NCI-H2029 (cell line): ENCODE measurements at places on chromosomes 1 and 21.
A peak's percentile ranks its signal among the peaks of the same experiment; 100 is the strongest.

- no peak for DNase-seq
Observed at GRCh38 chr1:6603238-6603914, 707 bp upstream of the KLHL21 start.

GRCh38 chr1:181150273-181150672, 61.8 kb downstream of the IER5 start:
- no peak for DNase-seq

DNA sequence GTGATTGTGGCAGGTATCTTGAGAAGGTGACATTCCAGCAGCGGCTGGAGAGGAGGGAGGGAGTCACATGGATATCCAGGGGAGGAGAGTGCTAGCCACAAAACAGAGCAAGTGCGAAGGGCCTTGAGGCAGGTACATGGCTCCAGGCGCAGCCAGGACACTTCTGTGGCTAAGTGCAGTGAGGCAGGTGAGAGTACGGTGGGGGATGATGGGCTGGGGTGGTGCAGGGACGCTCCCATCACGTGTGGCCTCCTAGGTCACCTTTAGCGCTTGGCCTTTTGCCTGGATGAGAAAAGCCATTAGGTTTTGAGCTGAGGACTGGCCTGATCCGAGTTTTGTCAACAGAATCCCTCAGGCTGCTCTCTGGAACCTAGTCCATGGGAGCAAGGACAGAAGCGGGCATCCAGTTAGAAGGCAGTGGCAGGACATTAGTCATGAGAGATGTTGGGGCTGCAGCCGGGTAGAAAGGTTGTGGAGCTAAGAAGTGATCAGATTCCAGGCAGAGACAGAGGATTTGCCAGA, 31.6 kb downstream of the SMYD2 start:
- no peak for DNase-seq

DNA sequence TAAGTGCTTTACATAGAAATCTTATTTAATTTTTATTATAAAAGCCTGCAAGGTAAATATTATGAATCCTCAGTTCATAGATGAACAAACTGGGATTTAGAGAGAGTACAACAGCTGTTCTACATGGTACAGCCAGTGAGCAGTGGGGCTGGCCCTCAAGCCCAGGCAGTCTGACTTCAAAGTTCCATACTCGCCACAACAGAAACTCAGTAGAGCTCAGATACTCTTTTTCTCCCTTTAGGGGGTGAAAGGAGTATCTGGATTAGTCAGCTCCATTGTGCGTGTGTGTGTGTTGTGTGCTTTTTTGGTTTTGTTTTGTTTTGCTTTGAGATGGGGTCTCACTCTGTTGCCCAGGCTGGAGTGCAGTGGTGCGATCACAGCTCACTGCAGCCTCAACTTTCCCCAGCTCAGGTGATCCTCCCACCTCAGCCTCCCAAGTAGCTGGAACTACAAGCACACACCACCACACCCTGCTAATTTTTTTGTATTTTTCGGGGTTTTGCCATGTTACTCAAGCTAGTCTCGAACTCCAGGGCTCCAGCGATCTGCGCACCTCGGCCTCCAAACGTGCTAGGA, 378.5 kb downstream of the SMYD3 start:
- no peak for DNase-seq

DNA sequence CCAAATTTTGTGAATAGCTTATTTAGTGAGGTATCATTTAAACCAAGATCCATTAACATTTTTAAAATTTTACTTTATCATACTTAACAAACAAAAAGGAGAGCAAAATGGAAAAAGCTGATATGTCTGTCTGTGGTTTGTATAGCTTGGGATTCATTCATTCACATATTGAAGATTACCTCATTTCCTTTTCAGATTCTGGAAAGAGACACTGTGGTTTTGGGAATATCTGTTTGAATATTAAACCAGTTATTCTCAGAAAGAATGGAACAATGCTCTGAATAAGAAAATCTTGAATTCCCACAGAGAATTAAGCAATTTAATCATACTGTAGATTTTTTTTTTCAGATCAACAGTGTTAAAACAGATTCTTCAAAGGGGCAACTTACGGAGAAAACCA, 93.8 kb upstream of the PRDX6 start:
- no peak for DNase-seq

GRCh38 chr1:2591581-2592261, 5.1 kb downstream of the PRXL2B start:
- no peak for DNase-seq

DNA sequence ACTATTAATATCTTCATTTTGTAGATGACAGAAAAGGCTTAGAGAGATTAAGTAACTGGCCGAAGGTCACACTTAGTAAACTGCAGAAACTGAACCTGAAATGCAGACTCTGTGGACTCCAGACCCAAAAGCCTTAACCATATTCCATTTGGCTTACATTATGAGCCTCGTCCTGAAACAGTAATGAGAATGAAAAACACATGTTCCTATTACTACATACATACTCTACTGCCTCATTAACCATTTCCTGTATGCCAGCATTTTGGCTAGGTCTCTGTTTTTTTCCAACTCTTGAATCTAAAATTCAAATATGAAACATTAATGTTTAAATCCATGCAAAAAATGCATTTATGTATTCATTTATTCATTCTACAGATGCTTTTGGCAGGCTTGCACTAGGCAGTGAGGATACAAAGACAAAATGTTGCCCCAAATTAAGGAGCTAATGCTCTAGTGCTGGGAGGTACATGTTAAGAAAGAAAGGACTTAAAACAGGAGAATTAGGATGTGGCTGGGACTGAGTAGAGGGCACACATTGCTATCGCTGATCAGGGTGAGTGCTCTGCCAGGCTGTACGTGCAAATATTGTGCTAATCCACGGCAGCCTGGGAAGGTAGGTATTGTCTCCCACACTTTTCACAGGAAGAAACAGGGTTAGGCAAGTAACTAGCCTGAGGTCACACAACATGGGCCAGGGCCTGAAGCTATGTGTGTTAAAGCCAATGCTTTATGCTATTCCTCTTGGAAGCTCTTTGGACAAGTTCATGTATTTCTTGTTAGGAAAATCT, 14.0 kb downstream of the DEGS1 start:
- DNase-seq: no peak

DNA sequence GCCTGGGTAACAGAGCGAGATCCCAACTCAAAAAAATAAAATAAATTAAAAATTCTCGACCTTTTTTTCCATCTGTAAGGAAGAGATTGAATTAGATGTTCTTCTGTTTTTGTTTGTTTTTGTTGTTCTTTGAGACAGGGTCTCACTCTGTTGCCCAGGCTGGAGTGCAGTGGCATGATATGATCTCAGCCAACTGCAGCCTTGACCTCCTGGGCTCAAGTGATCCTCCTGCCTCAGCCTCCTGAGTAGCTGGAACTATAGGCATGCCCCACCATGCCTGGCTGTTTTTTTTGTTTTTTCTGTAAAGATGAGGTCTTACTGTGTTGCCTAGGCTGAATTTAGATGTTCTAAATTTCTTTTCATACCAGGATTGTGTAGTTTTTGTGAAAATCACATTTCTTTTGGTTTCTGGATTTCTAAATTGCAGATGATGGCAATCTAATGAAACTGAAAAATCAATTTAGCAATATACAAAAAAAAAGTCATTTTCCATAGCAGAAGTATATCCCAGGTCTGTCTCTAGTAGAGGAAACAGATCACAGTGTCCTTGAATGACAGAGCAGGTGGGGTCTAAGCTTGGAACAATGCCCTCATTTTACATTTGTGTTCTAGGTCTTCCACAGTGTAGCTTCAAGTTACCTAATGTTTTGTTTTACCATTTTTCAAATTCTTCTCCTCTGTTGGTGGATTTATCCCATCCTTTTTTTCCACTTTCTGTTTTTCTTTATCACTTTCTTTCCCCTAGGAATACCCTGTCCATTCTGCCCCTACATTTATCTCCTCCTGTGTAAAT, 20.3 kb downstream of the ZYG11A start:
- DNase-seq: no peak

GRCh38 chr1:234893725-234894630, 234.7 kb downstream of the TOMM20 start:
- DNase-seq: peak; percentile 78

GRCh38 chr1:176799327-176799726, 336.4 kb downstream of the PAPPA2 start:
- DNase-seq: no peak

DNA sequence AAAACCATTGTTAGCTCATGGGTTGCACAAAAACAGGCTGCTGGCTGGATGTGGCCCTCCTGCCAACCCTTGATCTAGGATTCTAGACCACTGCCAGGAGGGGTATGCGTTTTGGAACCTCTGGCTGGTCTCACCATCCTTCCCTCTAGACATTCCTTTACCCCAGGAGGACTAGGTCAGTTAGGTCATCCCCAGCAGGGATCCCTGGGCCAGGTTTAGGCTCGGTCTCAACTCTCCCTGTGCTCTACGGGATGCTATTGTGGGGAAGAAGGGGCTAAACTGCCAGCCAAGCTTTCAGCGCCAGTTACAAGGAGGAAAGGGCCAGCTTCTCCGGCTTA, 22.7 kb downstream of the SLC2A1 start:
- DNase-seq: no peak

DNA sequence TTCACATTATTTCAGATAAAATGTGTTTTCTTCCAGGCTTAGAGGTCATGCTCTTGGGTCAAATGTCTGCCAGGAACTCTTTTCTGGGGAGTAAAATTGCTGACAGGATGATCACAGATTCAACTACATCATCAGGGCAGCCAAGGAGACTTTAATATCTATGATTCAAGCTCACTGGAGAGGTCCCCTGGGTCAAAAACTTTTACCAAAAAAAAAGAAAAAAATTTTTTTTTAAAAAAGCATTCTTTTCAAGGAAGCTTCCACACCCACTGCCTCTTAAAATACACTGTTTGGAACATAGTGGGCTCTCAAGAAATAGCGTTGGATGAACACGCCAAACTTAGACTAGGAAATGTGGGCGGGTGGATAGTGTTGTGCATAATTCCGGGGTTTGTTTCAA, 81.3 kb downstream of the TIAM1 start:
- no peak for DNase-seq

DNA sequence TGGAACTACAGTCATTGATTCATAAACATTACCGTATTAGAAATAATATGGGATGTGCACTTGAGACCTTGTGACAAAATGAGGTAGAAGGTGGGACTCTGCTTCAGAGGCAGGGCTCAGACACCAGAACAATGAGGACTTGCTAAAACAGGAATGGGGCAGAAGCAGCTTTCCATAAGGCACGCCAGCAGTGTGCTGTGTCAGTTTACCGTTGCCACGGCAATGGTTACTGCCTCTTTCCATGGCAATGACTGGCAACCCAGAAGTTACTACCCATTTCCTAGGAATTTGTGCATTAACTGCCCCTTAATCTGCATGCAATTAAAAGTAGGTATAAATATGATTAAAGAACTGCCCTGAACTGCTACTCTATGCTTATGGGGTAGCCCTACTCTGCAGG, 169.0 kb downstream of the CHRM3 start:
- no peak for DNase-seq

GRCh38 chr1:37258068-37258467, 216.3 kb upstream of the ZC3H12A start:
- DNase-seq: no peak

GRCh38 chr21:29949991-29950390, 10.2 kb upstream of the GRIK1 start:
- DNase-seq: no peak

DNA sequence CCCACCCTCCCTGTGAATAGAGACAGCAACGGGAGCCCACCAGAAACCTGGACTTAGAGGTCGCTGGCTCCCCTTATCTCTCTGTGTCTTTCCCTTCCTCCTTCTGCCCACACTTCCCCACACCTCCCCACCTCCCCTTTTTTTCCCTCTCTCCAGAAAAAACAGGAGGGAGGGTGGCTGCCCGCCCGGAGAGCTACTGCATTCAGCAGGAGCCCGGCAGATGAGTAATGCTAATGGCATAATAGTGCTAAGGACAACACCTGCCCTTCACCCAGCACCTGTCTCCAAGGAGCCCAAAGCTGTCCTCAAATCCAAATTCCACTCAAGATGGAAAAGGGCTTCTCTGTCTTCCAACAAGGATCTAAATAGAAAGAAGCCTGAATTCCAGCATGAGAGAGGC, 11.4 kb upstream of the PRELP start:
- DNase-seq: no peak

- no peak for DNase-seq
Observed at GRCh38 chr1:111238056-111238795, 10.7 kb downstream of the CHI3L2 start.

GRCh38 chr21:35682904-35683549, 377.3 kb downstream of the SETD4 start:
- no peak for DNase-seq

GRCh38 chr1:59354709-59355337, 57.9 kb downstream of the FGGY start:
- no peak for DNase-seq

DNA sequence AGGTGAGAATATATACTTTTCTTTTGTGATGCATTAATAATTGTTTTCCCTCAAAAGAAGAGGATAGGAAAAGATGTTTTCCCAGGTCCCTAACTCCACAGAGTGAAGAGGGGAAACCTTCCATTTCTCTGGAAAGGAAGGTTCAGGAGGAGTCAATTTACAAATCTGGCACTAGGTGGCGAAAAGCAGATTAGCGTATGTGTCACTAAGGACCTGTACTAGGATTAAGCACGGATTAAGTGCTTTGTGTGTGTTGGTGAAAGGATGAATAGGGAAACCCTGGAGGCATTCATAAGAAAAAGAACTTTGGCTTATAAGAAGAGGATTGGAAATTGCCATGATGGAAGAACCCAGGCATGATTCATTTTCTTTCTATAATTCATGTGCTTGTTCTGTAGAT, 410.1 kb upstream of the PLXNA2 start:
- peak; percentile 2 for DNase-seq

DNA sequence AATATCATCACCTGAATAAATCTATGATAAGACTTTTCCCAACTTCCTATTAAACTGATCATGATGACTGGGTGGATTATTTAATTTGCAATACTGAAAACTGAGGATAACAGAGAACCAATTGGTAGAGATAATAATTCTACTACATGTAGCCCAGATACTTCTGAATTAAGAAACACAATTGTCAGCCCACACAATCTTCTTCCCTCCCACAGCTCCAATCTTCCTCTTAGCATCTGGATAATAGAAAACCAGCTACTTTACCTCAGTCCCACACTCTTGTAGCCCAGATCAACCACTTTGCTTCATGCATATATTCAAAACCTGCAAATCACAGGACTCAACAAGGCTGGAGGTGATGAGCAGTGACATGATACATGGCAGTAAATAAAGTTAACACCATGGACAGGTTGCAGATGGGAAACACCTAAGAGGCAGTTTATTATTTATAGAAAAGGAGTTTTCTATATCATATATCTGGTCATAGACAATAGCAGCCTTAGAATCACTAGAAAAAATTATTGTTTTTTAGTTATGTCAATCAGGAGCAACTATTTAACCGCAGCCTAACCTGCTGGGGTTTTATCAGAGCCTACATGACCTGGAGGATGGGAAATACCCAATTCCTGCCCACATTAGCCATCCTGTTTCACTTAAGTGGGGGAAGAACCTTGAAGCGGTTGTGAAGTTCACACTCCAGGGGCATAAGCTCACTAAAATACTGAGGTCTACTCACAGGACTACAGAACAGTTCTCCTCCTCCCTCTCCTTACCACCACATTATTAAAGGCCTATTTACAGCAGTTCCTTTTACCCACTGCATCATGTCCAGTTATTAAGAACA, 16.7 kb downstream of the FRRS1 start:
- DNase-seq: no peak
